ENCODE measurements at places on chromosomes 4 and X.

DNA sequence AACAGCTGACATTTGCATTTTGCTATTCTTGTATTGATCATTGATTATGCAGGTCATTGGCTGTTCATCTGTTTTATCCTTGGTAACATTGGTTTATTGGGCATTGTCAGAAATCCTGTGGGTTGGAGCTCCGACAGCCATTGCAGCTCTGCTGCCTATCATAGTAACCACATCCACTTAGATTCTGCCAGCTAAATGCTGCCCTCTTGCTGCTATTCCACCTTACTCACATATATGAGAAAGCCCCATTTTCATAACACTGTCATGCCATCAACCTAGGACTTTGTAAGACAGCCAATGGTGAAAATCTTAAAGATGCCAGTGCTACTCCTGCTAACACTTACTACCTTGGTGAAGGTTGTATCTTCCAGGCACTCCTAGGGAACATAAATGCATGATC is 187.3 kb upstream of the CXCL13 start:
- no peak for DNase-seq

DNA sequence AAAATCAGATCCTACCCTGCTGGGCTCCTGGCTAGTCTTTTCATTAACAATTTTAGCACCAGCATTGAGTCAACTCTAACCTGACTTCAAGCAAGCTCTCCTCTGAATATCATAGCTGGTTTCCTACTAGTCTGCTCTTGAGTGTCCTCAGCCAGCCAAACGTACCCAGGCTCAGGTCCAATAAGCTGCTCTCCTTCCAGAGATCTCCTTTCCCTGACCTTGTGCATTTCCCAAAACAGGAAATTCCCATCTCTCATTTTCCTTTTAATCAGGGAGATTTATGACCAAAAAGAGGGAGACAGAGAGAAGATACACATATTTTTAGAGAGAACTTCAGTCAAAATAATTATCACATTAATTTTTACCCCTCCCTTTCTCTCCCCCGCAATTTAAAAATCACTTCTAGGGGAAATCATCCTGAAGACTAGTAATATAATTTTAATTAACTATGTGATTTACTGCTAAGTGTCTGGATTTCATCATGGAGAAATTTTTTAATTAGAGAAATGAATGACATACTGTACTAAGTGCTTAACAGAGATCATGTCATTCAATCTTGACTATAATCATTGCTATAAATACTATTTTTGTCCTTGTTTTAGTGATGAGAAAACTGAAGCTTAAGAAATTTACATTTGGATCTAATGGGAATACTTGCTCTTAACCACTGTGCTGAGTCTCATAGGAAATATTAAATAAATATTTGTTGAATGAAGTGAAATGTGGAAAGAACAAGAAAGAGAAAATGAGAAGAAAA is 421.7 kb upstream of the INTU start:
- no peak for DNase-seq

- no peak for DNase-seq
Measured at GRCh38 chr4:108160741-108161352, 7.9 kb downstream of the LEF1 start.

GRCh38 chr4:105357258-105357980 is 116.4 kb downstream of the PPA2 start:
- DNase-seq = no peak

DNA sequence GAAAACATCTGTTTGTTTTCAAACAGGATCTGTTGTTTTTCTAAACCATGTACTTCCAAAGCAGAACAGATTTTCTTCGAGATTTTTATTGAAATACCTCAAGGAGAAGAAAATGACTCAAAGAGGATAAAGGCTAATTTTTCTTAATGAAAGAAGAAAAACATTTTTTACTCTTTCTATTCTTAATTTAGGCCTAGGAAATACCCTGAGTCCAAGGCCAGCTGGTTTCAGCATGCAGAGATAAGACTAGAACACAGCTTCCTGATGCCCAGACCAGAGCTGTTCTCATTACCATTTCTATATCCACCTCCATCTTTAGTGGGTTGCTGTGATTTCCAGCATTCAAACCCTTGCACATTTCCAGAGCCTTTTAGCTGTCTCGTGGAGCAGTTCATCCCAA is 18.3 kb downstream of the GAB1 start:
- no peak for DNase-seq

DNA sequence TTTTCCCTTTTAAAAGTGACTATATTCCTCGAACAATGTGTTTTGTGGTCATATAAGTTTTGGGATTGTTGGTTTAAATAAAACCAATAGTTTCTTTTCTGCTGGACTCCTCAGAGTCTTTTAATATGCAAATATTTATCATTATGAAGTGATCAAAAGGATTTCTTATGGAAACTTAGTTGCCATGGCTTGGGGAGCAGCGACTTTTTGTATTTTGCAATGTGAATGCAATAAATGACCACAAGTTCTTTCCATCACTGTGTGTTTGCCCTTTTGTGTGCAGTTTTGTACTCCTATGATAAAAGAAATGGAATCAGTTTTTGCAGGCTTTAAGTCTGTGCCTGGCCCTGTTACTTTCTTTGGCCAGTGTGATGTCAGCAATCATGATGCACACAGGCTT is 68.5 kb upstream of the NUDT6 start:
- no peak for DNase-seq

- DNase-seq = no peak
Measured at GRCh38 chr4:8115916-8116315, 42.7 kb downstream of the ABLIM2 start.

- DNase-seq = no peak
Measured at GRCh38 chrX:40734971-40735324, 394 bp downstream of the MED14 start.

DNA sequence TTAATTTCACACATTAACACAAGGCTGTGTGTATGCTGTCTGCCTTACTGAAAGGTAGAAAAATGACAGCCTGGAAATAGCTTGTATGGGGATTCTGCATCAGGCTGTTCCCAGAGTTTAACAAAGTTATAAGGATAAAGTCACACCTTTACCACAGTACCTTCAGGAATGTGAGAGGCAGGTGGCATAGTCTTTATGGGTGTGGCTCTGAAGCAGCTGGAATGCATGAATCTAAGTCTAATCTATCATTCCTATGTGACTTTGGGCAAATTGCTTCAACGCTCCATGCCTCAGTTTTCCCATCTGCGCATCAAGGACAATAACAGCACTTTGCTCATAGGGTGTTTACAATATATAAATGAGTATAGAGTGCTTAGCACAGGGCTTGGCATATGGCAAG is 84.2 kb upstream of the EGFL6 start:
- no peak for DNase-seq

- DNase-seq = no peak
Measured at GRCh38 chr4:57109847-57110639, at the start of gene IGFBP7. Gene IGFBP7, minus strand, starts transcription at chr4:57110385. Its CDS starts 34 bp downstream, at chr4:57110351.

DNA sequence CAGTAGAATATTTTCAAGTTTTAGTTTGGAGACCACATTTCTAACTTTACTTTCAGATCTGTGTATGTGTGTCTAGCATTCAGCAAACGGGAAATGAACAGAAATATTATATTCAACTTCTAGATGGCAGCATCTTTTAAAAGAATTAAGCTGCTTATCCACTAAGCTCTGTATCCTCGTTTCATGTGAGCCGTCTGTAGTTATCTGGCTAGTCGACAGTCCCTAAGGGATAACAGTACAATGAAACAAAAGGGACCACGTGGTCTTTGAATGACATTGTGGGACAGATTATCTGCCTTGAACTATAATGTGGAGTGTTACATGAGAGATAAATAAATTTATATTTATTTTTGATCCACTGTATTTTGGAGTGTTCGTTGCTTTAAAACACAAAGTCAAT is 35.8 kb upstream of the PRSS12 start:
- no peak for DNase-seq

- DNase-seq = no peak
Measured at GRCh38 chrX:68833448-68833805, 4.6 kb downstream of the EFNB1 start.

- no peak for DNase-seq
Measured at GRCh38 chrX:48816014-48816810, 10.1 kb upstream of the ERAS start.

GRCh38 chrX:43813319-43813718 is 68.9 kb downstream of the MAOB start:
- DNase-seq = no peak

GRCh38 chr4:114911111-114911510 is 202.3 kb downstream of the NDST4 start:
- DNase-seq = no peak

All from CMK (cell line).